Melanocyte of skin (primary cell): ENCODE measurements at places on chromosomes 6 and 20. TPM values are rescaled to one million over a fixed set of nuclear protein-coding genes. Genes with fewer than 3 reads are reported as not detected.

SLC22A3 gene
- total RNA-seq: under 0.01 TPM in 1 of 2 replicates, not detected in the other

EPHA7 gene
- not detected in 2 replicates for total RNA-seq

BPI gene
- not detected in 2 replicates for total RNA-seq

RIPPLY2 gene
- total RNA-seq: not detected in 2 replicates

BEND3 gene
- total RNA-seq: 1.7 and 6.5 TPM in 2 replicates

ZFP57 gene
- total RNA-seq: not detected in 2 replicates

DDO gene
- total RNA-seq: not detected in 2 replicates

ULBP2 gene
- total RNA-seq: 0.69 and 1.1 TPM in 2 replicates

B3GAT2 gene
- not detected in 2 replicates for total RNA-seq

MCHR2 gene
- total RNA-seq: not detected in 2 replicates

GNAS-AS1 gene
- under 0.01 and 0.73 TPM in 2 replicates for total RNA-seq

HTR1B gene
- 0.73 TPM in 1 of 2 replicates, not detected in the other for total RNA-seq

HLA-E gene
- 368 and 532 TPM in 2 replicates for total RNA-seq

BTNL2 gene
- not detected in 2 replicates for total RNA-seq

SUMO4 gene
- total RNA-seq: 3.4 and 3.7 TPM in 2 replicates

PDE10A gene
- total RNA-seq: 285 and 410 TPM in 2 replicates

APOM gene
- total RNA-seq: 0.33 and 0.62 TPM in 2 replicates

BFSP1 gene
- total RNA-seq: 2.0 and 4.5 TPM in 2 replicates

MAP3K5 gene
- total RNA-seq: 1.3 and 2.2 TPM in 2 replicates

SIRPD gene
- total RNA-seq: not detected in 2 replicates

VGLL2 gene
- total RNA-seq: not detected in 2 replicates

CNKSR3 gene
- total RNA-seq: 4.8 and 5.8 TPM in 2 replicates

SPATA25 gene
- total RNA-seq: 0.69 and 1.1 TPM in 2 replicates

PLEKHG1 gene
- 4.1 and 6.2 TPM in 2 replicates for total RNA-seq

SYCP2L gene
- total RNA-seq: 0.36 and 0.69 TPM in 2 replicates

UTRN gene
- total RNA-seq: 80.3 and 95.8 TPM in 2 replicates

LY6G5C gene
- under 0.01 TPM in 1 of 2 replicates, not detected in the other for total RNA-seq
